Jurkat, Clone E6-1 (cell line): ENCODE measurements at places on chromosomes 7 and 10.
A peak's percentile ranks its signal among the peaks of the same experiment; 100 is the strongest.

DNA sequence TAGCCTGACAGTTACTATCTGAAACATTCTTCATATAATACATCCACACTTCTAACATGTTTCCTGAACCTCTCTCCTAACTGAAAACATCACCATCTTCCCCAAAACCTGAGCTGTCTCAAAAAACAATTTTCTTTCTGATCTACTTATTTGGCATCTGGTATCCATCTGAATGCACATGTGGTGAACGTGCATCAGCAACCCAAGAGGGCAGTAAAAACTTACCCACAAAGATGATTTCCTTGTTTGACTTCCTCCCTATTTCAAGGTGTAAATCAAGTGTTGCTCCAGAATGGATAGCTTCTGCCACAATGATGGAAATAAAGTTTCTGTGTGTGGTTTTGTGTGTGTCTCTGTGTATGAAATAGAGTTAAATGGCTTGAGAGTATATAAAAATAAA, 500.4 kb downstream of the MAGI2 start:
- no peak for DNase-seq

- no peak for DNase-seq
These were observed 81.6 kb downstream of the ARHGAP22 start for GRCh38 chr10:48523212-48523819.

- no peak for DNase-seq
These were observed 1.2 kb downstream of the CFTR start for GRCh38 chr7:117480978-117481377.

- DNase-seq, result no peak
These were observed 101.7 kb upstream of the SVIL start for GRCh38 chr10:29736366-29737073.

DNA sequence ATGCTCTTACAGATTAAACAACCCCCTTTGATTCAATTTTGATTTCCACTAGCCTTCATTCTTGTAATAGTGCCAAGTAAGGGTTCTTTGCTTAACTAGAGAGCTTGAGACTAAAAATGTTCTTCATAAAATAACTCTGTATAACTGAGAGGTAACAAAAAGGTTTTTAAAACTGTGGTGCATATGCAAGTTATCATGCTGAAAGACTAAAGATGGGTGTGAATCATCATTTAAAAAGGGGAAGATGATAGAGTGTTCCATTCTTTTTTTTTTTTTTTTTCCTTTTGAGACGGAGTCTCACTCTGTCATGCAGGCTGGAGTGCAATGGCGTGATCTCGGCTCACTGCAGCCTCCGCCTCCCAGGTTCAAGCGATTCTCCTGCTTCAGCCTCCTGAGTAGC, 11.1 kb downstream of the MDFIC start:
- DNase-seq, result no peak

- DNase-seq, result no peak
These were observed 25.3 kb downstream of the PFKFB3 start for GRCh38 chr10:6228010-6228511.

GRCh38 chr7:26556061-26556881, 264.6 kb downstream of the SNX10 start:
- DNase-seq, result no peak

DNA sequence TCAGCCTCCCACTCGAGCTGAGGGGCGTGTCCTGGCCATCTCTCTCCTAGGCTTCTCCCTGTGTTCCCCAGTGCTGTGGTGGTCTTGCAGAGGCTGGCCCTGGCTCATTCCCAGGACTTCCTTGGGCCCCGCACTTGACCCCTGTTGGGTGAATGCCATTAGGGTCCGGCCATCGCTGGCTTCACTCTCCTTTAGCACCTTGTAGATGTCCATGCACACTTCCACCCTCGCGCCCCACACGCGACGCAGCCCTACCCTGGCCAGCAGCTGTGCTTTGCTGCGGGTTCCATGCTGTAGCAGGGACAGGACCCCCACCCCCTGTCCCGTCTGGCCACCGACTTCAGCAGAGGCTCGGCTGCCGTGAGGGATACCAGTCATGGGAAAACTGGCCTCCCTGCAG, 46.3 kb downstream of the PITRM1 start:
- no peak for DNase-seq

DNA sequence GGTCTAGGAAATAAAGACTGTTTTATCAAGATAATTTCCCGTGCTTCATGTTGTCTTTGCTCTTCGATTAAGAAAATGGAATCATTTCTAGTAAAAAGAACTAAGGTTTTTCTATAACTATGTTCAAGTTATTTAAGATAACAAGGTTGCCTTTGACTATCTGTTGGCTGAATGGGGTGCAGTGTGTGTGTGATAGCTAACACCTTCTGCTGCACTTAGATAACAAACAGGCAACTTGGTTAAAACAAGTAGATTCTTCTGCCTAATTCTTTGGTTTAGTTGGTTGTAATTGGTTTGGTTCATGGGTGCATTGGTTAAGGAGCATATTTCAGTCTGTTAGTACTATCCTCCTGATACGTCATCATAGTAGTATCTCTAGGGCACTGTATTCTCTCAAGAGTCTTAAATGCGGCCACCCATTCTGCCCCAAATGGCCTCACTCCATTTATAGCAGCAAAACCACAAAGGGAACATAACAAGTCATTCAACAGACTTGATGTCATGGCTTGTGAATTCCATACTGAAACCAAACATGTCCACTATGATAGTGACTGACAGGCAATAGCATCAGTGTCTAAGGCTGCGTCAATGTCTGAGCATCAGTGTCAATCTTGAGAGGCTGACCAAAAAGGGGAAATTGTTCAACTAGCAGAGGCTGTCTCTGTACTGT, 55.7 kb downstream of the CCDC3 start:
- DNase-seq, result no peak

DNA sequence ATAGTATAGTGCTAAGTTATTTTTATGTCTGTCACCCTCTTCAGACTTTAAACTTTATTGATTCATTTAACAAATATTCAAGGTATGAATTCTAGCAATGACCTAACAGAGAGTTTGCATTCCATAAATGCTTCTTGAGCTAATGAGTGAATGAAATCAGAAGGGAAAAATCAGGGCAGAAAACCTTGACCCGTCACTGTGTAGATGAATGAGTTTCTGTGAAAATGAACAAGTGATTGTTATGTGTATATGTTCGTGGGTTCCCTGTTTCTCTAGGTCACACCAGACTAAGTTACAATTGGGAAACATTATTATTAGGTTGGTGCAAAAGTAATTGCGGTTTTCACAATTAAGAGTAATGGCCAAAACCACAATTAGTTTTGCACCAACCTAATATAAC, 30.1 kb downstream of the APBB1IP start:
- DNase-seq, result no peak

- no peak for DNase-seq
These were observed 5.7 kb downstream of the BLVRA start for GRCh38 chr7:43764039-43764761.

GRCh38 chr7:70104243-70104642, 506.0 kb downstream of the AUTS2 start:
- DNase-seq, result no peak

DNA sequence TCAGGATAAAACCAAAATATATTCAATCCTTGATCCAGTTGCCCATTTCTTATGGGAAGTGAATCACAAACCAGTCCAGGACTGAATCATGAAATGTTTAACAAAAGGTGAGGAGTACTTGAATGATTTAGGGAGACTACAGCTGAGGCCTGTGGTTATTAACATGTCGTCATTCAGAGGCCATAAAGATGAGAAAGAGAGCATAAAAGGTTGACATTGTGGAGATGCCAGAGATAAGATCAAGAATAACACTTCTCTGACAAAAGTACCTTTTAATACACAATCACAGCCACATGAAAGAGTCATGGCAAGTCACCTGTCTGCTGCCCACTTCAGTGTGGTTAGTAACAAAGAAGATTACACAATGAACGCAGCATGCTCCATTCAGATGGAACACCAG, 1195.7 kb upstream of the SORCS1 start:
- peak; percentile 3 for DNase-seq

GRCh38 chr7:14902589-14903067, at the start of gene DGKB:
Gene DGKB (minus strand): TSS chr7:14902751.
- DNase-seq, result no peak

DNA sequence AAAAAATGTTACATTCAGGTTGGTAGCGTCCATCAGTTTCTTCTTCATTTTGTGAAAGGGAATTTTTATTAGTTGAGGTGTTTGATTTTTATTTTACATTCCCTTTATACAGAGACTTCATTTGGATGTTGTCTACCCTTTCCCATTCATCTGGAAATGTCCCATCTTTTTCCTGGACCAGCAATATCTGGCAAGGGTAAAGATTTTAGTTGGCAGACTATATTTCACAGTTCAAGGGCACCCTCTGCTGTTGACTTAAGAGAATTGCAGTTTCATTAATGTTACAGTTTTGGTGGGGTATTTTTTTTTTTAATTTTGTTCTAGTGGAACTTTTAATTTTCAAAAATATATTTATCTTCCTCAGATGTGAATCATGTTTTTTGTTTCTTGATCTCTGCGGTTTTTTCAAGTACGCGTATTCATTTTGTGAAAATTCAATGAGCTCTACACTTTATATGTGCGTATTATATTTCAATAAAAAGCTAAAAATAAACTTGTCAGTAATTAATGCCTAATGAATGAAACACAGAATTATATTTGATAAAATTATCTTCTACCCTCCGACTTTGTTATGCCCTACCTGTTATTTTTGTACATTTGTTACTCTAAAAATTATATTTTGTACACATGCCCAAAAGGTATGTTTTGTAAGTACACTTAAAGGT, 97.9 kb upstream of the KLF14 start:
- DNase-seq, result peak; percentile 29

- DNase-seq, result no peak
These were observed 18.1 kb downstream of the SHH start for GRCh38 chr7:155794196-155794595.

GRCh38 chr10:70418229-70418628, 14.3 kb downstream of the EIF4EBP2 start:
- no peak for DNase-seq

DNA sequence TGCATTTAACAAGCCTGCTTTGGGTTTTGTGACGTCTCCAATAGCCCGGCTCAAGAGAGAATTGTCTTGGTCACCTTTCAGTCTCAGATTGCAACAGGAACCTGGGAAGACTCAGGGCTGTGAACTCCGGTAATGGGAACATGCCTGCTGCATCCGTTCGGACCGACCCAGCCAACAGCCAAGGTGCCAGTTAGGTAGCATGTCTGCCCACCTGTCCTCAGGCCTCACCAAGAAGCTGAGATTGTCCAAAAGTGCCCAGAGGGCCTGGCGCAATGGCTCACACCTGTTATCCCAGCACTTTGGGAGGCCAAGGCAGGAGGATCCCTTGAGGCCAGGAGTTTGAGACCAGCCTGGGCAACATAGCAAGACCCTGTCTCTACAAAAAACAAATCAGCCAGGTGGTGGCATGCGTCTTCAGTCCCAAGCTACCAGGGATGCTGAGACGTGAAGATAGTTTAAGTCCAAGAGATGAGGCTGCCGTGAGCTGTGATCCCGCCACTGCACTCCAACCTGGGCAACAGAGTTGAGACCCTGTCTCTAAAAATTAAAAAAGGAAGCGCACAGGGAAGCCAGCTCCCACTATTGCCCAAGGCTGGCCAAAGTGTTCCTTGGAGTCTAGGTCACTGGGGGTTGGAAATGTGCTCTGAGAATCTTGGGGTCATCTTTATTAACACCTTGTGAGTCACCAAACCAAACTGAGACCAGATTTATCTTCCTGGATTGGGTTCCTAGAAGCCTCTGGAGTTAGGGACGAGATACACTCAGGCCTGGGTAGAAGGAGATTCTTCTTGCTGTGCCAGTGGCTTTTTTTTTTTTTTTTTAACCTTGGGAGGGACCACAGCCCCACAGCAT, 26.9 kb downstream of the BAG3 start:
- DNase-seq, result no peak

DNA sequence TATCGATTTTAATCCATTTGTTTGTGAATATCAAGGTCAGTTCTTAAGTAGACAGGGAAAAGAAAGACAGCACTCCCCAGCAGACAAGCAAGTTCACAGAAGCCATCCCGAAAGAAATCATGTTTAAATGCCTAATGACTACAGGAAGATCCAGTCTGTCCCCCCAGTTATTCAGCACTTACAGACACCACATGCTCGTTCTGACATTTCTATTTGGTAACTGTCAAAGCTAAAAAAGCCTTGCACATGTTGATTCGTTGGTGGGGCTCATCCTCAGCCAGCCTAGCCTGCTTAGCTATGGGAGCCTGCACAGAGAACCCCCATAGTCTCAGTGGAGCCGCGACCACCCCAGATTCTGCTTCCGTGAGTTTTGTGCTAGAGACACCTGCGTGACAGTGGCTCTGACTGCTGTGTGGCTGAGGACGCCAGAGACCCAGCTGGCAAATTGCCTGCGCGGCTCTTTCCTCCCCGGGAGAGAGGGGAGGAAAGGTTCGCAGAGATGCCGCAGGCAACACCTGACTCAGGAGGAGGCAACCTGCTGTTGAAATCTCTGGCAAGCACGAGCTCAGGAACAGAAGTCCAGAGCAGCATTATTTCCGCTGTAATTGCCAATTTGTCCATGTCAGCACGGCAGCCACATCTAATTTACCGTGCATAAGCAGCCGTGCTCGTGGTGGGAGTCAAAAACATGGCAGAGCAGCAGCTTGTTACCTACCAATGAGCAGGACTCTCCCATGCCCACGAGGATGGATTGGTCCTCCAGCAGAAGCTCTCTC, 194.2 kb downstream of the GPAM start:
- no peak for DNase-seq
